T-cell (primary cell): ENCODE measurements at places on chromosomes 4 and X.

DNA sequence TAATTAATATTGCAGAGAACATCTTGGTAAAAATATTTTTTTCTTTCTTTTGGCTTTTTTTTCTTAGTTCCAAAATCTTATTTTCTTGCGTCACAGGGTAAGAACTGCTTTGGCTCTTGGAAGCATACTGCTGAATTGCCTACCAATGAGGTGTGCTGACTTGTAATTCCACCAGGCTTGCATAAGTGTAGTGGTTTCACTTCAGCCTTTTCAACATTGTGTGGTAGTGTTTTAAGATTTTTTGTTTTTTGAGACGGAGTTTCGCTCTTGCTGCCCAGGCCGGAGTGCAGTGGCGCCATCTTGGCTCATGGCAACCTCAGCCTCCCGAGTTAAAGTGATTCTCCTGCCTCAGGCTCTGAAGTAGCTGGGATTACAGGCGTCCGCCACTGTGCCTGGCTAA is 42.4 kb downstream of the N4BP2 start:
- no peak for DNase-seq

DNA sequence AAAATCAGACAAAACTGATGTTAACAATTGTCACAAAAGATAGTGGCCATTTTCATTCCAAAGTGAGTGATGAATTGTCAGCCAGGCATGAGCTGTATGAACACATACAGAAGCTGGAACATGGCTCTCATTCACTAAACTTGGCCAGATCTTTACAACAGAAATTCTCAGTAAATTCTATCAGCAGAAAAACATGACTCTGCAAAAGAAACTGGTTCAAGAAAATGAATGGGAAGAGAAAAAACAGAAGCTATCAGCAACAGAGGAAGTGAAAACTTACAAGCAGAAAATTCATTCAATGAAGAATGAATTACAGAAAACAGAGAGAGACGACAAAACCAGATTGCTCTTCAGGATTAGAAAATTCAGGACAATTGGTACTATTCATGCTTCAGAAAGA is 249.6 kb downstream of the COL25A1 start:
- no peak for DNase-seq

- no peak for DNase-seq
Measured at GRCh38 chr4:903066-904046, 28.8 kb downstream of the GAK start.

DNA sequence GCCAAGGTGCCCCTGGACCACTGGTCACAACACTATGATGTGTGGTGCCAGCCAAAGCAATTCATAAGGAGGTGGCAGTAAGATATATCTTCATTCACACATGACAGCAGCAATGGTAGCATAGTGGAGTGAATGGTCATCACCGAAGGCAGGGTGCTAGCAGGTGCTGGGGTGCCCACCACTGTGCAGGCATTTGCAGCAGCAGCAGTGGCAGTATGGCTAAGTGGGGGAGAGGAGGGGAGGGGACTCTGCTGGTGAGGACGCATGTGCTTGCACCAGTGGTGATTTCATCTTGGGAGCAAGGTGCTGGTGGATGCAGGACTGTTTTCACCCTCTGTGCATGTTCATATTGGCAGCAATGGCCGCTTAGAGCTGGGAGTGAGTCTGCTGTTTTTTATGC is 419.1 kb upstream of the KLHL4 start:
- DNase-seq: no peak

DNA sequence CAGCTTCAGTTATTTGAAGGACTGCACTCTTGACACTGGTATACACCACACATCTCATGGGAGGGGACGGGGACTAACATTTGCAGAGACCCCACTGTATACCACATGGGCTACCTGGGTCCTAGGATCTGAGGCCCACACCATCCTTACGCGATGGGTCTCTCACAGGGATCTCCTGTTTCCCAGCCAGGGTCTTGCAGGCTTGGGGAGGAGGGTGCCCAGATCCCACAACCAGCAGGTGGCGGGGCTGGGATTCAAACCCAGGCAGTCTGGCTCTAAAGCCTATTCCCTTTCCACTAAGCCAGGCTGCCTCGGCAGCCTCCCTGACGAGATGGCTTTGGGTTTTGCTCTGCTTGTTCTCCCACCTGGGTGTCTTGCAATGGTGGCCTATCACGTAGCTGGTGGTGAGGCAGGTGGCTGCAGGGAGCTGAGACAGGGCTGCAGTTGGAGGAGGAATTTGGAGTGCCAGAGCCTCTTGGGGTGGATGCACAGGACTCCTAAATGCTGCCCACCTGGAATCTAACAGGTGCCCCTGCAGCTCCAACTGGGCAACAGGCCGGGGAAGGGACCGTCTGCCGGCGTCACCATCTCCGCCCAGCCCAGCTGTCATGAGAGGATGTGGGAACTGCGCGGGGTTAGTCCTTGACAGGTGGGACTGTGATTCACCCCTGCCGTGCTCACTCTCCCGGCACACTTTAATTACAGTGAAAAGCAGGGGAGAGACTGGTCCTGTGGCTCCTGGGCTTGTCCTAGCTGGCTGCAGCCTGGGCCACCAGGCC is 110.7 kb downstream of the PSAPL1 start:
- DNase-seq: peak; percentile 24

- DNase-seq: no peak
Measured at GRCh38 chr4:156116991-156117390, 163.3 kb upstream of the CTSO start.

DNA sequence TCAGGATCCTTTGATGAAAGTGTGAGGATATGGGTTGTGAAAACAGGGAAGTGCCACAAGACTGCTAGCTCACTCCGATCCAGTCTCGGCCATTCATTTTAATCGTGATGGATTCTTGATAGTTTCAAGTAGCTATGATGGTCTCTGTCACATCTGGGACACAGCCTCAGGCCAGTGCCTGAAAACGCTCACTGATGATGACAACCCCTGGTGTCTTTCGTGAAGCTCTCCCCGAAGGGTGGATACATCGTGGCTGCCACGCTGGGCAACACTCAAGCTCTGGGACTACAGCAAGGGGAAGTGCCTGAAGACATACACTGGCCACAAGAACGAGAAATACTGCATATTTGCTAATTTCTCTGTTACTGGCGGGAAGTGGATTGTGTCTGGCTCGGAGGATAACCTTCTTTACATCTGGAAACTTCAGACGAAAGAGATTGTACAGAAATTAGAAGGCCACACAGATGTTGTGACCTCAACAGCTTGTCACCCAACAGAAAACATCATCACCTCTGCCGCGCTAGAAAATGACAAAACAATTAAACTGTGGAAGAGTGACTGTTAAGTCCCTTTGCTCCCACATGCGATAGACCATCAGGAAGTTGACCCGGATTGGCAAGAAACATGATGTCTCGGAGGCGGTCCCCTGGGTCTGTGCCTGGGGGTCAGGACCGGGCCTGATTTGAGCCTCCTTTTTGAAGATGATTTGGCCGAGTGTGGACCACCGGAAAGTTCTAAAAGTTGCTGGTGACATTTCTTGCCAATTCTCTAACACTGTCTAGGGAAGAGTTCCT is 22.2 kb downstream of the LIAS start:
- DNase-seq: no peak

GRCh38 chrX:8366481-8366880 is 98.1 kb upstream of the VCX3B start:
- no peak for DNase-seq

DNA sequence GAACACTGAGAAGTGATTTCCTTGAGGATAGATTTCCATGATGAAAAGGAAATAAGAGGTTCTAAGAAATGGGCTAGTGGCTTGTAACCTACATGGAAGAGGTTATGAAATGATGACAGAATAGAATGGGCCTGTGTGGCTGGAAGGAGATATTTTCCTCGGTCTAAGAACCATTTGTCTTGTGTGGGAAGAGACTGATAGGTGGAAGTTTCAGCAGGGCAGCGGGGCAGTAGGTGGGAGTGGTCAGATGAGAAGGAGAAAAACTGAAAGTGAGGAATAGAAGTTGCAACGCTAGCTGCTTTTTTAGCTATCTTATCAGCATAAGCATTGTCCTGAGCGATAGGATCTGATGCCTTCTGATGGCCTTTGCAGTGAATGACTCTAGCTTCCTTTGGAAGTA is 211.4 kb upstream of the GALNT7 start:
- DNase-seq: no peak

GRCh38 chrX:19372547-19373331 is 29.0 kb downstream of the PDHA1 start:
- DNase-seq: no peak

DNA sequence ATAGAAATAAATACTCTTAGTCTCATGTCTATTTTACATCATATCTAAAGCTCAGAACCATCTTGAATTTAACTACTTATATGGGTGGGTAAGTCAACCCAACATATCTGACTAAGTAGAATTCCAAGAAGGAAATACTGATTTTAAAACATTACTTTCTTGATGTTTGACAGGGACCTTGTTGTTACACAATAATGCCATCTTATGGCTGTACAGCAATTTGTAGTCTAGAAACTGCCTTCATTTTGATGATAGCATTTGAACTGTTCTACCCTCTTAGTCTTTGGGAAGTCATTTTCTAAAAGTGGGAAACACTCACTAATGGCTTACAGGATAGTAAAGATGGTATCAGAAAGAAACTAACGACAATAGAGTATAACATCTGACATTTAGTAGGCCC is 929.5 kb downstream of the DMD start:
- no peak for DNase-seq
